T-helper 2 cell treated with Interferon-gamma antibody and Interleukin-4, amounts not matched to agents 100 ng/mL and 5 ng/mL, for 36 hours (primary cell): ENCODE measurements at places on chromosomes 4 and X. TPM values are rescaled to one million over a fixed set of nuclear protein-coding genes. Genes with fewer than 3 reads are reported as not detected.

Gene STK32B
- not detected in 2 replicates for total RNA-seq

Gene NUDT11
- 1.6 and 2.1 TPM in 2 replicates for total RNA-seq

Gene H2BW2
- total RNA-seq: not detected in 2 replicates

Gene MAMLD1
- total RNA-seq: 5.7 and 7.0 TPM in 2 replicates

Gene ACE2
- total RNA-seq: not detected in 2 replicates

Gene POU4F2
- not detected in 2 replicates for total RNA-seq

Gene PHEX
- total RNA-seq: 0.18 and 0.27 TPM in 2 replicates
